Hematopoietic multipotent progenitor cell (in vitro differentiated cells): ENCODE measurements at places on chromosomes 6 and 20. TPM values are rescaled to one million over a fixed set of nuclear protein-coding genes. Genes with fewer than 3 reads are reported as not detected.

GRCh38 chr6:49097116-49097515, 365.9 kb downstream of the MMUT start:
- no peak for DNase-seq

DNA sequence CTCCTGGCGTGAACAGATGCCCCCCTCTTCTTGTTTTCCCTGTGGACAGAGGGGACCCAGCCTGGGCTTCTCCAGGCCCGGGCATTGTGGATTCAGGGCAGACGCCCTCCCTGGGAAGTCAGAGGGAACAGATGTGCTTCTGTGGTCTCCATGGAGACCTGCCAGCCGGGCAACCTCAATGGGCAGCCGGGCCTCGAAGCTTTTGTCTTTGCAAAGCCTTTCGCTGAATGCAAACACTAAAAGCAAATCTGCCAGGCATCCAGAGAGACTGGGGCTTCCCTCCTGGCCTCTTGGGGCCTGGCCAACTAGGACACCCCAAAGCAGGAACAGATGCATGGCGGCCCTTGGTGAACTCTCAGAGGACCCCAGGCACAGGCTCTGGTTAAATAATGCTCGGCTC, 370.0 kb upstream of the SULF2 start:
- DNase-seq = no peak

- DNase-seq = no peak
These were observed 73.8 kb downstream of the JARID2 start for GRCh38 chr6:15319677-15320076.

DNA sequence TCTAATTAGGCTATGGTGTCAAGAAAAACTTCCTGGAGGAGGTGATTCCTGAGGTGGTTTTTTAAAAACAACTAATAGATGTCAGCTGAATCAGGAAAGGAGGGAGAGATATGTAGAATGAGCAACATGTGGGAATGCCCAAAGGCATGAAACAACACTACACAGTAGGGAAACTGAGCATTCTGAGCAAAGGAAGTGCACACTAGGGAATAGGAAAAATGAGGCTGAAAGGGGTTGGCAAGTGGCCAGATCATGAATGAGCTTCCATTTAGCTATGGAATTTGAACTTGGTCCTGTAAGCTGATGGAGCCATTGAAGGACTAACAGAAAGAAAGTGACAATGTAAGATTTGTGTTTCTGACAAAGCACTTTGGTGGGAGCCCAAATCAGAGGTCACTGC, 16.9 kb upstream of the SLC35F1 start:
- DNase-seq = no peak

DNA sequence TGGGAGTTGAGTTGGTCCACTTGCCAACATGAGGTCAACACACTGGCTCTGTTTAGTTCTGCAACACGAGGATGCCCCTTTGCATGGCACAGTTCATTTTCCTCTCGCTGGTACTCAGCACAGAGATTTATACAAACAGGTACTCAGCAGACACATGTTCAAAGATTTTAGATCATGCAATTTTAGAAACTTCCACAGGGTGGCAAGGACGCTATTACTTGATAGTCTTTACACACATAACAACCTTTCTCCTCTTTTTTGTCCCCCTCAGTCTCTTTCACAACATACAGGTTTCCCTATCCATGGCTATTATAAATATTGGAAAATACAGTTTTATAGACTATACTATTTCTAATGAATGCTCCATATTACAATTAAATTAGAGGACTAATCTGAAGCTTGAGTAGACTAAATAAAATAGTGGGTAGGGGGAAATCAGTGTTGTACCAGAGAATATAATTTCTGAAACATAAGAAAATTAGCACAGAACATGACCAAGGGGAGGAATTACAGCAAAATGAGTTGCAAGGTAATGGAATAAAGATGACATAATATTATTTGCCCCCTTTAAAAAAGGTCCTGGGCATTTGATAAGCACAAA, 331.8 kb upstream of the BTBD3 start:
- peak; percentile 4 for DNase-seq

GRCh38 chr6:41608443-41609151, 29.7 kb upstream of the MDFI start:
- no peak for DNase-seq

DNA sequence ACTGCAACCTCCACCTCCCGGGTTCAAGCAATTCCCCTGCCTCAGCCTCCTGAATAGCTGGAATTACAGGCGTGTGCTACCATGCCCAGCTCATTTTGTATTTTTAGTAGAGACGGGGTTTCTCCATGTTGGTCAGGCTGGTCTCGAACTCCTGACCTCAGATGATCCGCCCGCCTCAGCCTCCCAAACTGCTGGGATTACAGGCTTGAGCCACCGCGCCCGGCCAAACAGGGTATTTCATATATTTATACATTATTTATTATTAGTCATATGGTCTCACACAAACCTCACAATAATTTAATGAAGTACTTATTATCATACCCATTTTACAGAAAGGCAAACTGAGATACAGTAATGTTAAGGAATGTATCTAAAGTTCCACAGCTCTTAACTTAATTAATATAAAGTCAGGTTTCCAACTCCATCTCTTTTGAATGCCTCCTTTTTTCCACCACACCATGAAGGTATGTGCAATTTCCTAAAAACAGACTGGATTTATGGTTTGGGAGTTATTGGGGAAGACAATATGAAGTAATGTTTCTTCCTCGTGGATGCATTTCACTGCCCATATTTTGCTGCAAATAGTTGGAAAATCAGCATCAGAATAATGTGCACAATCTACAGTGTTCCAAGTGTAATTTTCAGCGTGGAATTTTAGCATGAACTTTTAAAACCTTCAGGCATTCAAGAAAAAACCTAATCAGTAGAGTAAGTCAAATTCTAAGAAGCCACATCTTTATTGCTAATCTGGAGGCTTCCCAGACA, 65.7 kb downstream of the ZMYND8 start:
- DNase-seq = no peak

DNA sequence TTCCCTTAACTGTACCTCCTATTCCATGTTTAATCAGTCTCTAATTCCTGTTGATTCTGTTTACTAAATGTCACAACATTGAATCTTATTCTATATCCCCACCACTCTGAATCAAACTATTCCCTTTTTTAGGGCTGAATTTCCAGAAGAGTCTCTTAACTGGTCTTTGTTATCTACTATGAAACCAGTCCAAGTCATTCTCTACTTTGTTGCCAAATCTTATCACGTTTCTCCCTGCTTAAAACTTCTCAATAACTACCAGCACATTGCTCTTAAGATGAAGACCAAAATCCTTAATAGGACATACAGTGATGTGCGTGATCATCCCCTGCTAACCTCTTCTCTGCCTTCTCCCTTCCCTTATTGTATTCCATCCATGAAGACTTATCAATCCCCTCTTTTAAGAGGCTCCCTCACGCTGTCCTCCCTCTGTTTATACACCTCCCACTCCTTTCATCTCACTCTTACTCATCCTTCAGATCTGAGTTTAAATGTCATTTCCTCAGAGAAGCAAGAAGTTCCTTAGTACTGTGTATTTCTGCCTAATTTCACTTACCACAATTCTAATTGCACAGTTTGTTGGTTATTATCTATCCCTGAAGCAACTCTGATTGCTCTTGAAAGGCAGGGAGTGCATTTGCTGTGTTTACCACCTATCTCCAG, 143.0 kb upstream of the AHI1 start:
- no peak for DNase-seq

DNA sequence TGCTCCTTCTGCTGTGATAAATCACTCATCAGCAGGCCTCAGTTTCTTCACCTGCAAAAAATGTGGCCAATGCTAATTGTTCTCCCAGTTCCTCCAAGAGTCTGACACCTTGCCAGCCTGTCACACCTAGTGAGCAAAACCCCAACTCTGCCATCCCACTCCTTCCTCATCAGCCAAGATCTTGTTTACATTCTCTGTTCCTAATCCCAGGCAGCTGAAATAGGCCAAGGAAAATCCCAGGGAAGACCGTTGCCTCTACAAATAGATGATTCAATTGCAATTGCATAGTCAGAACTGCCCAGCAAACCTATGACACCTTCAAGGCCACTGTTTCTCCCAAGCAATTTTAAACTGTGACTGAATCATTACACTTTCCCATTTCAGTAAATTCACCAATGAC, 78.7 kb downstream of the GMDS start:
- DNase-seq = no peak

GRCh38 chr20:56957737-56958553, 308.5 kb downstream of the BMP7 start:
- no peak for DNase-seq

DNA sequence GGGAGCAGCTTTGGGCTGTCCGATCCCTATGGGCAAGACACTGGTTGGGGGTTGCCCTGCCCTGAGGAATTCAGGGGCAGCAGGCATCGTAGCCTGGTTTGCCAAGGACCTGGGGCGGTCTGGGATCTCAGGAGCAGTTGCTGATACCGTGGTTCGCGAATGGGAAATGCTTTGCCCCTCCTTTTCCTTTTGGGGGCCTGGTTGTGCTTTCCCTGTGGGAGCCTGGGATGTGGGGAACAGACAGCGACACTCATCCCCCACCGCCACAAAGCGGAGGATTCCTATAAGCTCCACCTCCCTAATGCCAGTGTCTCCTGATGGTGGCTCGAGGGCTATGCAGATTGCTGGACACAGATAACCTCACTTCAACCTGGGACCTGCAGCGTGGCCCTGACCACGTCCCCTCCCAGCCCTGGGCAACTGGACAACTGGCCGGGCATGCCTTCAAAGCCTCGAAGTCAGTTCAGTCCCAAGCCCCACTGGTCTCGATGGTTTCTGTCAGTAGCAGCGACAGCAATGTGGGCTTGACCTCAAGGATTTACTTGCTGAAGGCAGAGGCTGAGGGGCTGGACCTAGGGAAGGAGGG, 3.3 kb downstream of the CEBPB start:
- DNase-seq = no peak

DNA sequence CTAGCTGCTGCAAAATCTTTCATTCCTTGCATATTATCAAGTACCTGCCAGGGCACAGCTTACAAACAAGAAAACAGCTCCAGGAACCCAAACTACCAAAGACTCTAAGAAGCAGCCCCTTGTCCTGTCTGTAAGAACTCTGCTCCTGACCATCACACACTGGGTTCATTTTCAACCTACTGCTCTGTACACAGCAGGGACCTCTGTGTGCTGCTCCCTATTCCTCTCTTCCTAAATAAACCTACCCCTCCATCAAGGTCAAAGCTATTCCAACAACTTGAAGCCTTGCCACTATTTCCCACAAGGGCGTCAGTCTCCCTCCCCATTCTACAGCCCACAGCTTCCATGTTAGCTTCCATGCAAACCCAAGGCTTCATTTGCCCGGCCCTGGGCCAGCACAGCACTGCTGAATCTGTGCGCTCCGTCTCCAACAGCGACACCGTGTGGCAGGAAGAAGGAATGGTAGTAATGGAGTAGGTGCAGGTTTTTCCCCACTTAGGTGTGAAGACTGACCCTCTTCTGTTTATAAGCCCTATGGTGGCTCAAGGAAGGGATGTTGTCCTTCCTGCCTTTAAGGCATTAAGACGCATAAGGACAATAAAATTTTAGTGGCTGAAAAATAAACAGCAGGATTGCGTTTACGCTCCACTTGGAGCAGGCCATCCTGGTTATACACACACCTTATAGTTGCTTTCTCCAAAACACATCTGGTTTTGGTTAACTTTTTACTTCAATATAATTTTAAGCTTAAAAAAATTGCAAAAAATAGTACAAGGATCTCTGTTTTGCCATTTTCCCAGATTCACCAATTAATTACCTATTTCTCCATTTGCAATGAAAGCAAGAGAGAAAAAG, 115.2 kb upstream of the NXT1 start:
- peak; percentile 61 for DNase-seq

GRCh38 chr6:147833607-147834006, 325.1 kb downstream of the SAMD5 start:
- DNase-seq = no peak

DNA sequence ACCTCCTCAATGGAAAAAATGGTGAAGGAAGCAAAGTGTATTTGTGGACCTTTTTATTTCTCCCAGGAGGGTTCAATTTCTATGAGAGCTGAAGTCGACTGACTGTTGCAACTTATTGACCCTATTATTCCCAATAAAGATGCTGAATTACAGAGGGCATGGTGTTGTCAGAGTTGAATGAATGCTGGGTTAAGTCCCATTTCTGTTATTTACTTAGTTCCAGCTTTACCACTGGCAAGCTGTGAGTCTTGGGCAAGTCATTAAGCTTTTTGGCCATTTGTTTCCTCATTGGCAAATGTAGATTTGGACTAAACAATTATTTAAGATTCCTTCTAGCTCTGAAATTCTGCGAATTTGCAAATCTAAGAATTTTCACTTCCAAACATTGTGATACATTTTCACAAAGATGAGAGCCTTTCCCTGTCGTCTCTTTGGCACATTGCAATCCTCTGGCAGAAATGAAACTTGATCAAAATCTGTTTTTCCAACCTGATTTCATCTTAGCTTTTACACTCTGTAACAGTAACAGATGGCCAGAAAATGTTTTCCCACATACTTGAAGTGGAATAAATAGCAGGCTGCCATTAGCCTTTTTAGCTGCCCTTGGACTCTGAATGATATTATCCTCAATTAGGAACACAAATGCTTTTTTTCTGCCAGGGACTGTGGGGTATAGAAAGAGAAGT, 21.3 kb downstream of the BLTP3A start:
- no peak for DNase-seq

GRCh38 chr6:8014947-8015346, 49.2 kb downstream of the BLOC1S5 start:
- no peak for DNase-seq

- no peak for DNase-seq
These were observed 4.7 kb upstream of the SPAG4 start for GRCh38 chr20:35610833-35611427.

DNA sequence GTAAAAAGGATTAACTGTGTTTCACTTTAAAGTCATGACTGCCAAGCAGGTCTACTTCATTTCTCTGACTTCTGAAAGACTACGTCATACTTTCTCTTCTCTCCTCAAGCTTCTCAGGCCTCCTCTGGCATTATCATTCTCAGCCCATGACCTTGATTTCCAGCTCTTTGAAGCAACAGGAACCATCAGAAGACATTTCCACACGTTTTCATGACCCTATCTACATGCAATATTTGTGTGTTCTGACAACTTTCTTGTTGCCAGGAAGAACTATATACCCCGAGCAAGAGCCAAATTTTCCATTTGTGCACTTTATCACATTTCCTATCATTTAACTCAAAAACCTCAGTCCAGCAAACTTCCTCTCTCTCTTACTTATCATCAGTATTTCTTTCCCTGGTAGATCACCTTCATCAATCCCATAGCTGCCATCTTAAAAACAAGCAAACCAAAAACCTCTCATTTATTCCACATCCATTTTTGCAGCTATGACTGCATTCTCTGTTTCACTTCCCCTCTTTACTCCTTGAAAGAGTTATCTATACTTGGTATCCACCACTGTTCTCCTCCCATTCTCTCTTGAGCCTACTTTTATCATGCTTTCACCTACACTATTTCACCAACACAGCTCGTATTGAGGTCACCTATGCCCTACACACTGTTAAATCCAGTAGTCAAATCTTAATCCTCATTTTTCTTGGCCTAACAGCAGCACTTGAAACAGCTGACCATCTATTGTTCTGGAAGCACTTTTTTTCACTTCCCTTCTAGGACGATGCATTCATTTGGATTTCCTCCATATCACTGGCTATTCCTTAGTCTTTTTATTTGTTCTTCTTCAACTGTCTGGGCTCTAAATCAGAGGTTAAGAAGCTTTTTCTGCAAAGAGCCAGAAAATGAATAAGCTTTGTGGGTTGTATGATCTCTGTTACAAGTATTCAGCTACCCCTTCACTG, 47.1 kb downstream of the STX7 start:
- peak; percentile 6 for DNase-seq

Gene TULP1
- total RNA-seq = not detected

Gene SIGLEC1
- under 0.01 TPM for total RNA-seq

Gene CYP39A1
- total RNA-seq = under 0.01 TPM

Gene TREM2
- total RNA-seq = not detected

Gene C20orf144
- total RNA-seq = 0.27 TPM

Gene HTR1B
- 2.2 TPM for total RNA-seq

Gene GJA10
- total RNA-seq = not detected

Gene SLPI
- total RNA-seq = not detected

Gene DEFB124
- total RNA-seq = not detected
